ENCODE measurements at places on chromosomes 7 and 10.
A peak's percentile ranks its signal among the peaks of the same experiment; 100 is the strongest.

DNA sequence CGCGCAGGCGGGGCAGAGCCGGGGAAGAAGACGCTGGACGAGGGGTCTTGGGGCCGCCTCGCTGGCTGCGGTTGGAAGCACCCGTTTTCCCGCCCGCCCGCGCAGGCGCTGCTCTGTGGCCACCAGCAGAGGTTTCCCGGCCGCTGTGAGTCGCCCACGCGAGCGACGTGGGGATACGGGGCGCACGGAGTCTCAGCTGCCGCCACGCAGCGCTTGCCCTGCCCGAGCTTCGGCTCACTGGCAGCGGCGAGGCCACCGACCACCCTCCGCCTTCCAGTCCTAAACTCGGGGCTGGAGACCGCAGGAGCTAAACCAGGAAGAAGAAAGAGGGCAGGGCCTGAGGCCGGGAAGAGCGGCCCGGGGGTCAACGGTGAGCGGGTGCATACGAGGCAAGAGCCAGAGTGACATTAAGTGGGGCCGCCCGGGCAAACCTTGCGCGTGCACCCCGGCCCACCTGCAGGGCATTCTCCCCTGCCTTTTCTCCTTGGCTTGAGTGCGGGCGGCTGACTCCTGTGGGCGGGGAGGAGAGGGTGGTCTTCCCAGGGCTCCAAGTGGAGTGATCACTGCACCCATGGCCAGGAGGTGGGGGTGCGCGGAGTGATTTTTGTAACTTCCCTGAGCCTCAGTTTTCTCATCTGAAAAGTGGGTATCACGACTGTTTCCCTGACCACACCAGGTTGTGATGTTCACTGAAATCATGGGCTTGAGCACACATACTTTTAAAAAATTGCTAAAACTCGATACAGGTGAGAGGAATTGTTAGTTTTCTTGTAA, 7.1 kb upstream of the EMX2 start:
- peak; percentile 57 for DNase-seq

DNA sequence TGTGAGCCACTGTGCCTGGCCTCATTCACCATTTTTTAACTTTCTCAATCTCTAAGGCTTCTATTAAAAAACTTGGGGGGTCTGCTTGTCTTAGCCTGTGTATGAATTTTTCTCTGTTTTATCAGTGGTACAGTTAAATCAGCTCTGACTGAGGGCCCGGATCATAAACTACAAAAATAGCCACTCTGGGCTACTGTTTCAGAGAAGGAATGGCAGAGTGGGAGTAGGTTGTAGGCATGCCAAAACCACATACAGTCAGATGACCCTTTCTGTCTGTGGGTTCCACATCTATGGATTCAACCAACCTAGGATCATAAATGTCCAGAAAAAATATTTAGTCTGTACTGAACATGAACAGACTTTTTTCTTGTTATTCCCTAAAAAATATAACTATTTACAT, 21.3 kb downstream of the TBC1D12 start:
- DNase-seq = peak; percentile 26

GRCh38 chr7:39375047-39375873, 190.9 kb upstream of the YAE1 start:
- no peak for DNase-seq

DNA sequence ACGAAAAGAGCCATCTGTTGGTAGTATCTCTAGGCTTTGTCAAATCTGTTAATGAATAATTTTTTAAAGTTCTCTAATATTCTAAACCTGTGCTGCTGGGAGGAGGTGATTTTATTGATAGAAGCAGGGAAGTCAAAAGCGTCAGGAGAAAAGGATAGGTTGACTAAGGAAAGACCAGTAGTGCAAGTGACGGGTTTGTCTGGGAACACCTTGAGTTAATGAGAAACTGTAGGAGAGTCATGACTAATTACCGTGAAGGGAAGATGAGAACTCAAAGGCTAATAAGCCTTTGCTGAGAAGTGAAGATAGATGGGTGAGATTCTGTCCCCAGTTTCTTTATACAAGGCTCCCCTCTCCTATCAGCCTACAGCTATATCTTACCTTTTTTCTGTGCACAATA, 5.0 kb upstream of the PDK4 start:
- DNase-seq = no peak

- peak; percentile 64 for DNase-seq
Observed at GRCh38 chr10:133022776-133023100, 65.0 kb upstream of the ADGRA1 start.

DNA sequence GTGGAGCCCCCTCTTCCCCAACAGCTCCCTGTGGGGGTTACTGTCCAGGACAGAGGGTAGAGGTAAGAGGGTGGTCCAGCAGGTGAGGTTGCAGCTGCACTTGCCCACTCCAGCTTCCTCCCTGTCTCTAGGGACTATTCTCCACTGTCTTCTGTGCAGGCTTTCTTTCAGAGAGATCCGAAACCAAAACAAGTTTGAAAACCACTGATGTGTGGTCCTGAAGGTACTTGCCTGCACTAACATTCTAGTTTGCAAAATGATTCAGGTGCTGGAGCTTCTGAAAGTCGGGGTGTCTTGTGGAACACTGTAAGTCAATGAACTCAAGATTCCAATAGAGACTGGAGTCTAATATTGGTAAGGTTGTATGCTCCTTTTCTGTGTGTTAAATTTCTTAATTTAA, 63.1 kb downstream of the BLNK start:
- no peak for DNase-seq

- no peak for DNase-seq
Observed at GRCh38 chr10:10730471-10731043, 287.1 kb upstream of the CELF2 start.

DNA sequence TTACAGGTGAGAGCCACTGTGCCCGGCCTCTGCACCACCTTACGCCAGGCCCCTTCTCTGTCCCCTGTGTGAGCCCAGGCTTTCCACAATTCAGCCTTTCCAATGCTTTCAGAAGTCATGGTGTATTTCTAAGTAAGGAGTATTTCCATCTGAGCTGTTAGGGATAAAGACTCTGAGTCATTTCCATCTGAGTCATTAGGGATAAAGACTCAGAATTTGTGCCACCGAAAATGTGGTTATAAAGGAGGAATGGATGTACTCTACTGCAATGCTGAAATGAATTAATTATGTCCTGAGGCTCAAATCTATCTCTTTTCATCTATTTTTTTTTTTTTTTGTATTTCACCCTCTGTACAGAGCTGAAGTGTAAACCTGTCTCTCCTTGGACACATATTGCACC, 84.0 kb downstream of the GATA3 start:
- no peak for DNase-seq

DNA sequence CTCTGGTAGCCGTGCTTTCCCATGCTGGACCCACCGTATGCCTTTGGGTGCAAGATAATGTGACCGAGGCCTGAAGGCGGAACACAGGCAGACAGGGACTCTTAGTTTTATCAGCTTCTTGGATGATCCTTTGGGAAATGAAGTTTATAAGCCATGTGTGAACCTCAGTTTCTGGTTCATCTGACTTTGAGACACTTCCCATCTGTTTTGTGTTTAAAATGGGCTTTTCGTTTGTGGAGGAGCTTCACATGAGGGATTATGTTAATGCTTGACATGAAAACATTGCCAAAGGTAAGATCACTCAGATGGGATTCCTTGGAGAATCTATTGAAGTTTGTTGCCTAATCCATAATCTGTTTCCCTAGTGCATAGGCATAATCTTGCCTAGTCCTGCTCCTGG, 249.8 kb upstream of the LYZL1 start:
- DNase-seq = no peak

GRCh38 chr10:95850791-95851190, 57.0 kb upstream of the CC2D2B start:
- peak; percentile 33 for DNase-seq

DNA sequence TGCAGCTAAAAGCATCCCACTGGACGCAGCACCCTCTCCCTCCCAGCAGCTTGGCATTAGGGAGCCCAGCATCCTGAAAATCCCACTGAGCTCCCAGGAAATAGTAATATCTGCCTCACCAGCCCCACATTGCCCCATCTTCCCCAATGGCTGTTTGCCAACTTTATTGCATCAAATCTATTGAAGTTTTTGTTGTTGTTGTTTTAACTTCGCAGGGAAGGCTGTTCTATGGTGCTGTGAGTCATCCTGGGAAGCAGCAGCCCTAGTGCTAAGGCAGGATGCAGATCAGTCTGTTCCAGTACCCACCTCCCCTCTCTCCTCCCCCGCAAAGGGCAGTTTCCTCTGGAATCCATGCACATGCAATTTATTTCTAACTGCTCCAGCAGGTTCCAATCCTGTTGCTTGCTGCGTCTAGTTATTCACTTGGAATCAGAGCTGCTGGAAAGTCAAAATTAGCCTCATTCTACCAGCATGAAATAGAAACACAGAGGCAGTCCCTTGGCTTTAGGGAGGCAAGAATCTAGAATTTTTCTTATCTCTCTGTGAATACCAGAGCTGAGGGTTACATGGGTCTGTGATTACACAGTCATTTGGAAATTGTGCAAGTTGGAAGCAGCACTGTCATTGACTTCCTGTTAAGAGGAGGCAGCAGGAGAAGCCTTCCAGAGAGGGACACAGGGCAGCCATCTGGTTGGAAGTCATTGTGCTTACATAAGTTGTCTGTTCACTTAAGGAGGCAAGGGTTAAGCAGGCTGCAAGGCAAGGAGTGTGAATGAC, 115.9 kb upstream of the CACUL1 start:
- DNase-seq = peak; percentile 77

- no peak for DNase-seq
Observed at GRCh38 chr10:121112579-121113384, 261.6 kb downstream of the WDR11 start.

GRCh38 chr7:156780724-156781455, 112.1 kb downstream of the LMBR1 start:
- no peak for DNase-seq

Data from AG20443 (cell line).